ENCODE measurements at places on chromosomes 16 and 17. TPM values are rescaled to one million over a fixed set of nuclear protein-coding genes. Genes with fewer than 3 reads are reported as not detected.

EPN3 gene
- 0.23 TPM for total RNA-seq

CCDC40 gene
- 14.3 TPM for total RNA-seq

ABCC12 gene
- 0.46 TPM for total RNA-seq

NHLRC4 gene
- 0.69 TPM for total RNA-seq

SLC5A11 gene
- not detected for total RNA-seq

KLHL10 gene
- total RNA-seq, result not detected

KIAA0753 gene
- 33.7 TPM for total RNA-seq

SNX20 gene
- total RNA-seq, result 0.46 TPM

GGNBP2 gene
- total RNA-seq, result 70.8 TPM

C17orf50 gene
- total RNA-seq, result not detected

ELOB gene
- 158 TPM for total RNA-seq

EFCAB5 gene
- 1.6 TPM for total RNA-seq

SPAG7 gene
- 40.4 TPM for total RNA-seq

NDE1 gene
- 10.6 TPM for total RNA-seq

TSPAN10 gene
- total RNA-seq, result 0.23 TPM

SLC5A10 gene
- total RNA-seq, result not detected

TMEM238L gene
- total RNA-seq, result not detected

FOXL1 gene
- total RNA-seq, result 1.2 TPM

TMEM92 gene
- not detected for total RNA-seq

NPIPA8 gene
- 4.8 TPM for total RNA-seq

SMIM5 gene
- 1.4 TPM for total RNA-seq

ATMIN gene
- 84.9 TPM for total RNA-seq

PPP1R9B gene
- total RNA-seq, result 59.7 TPM

KIF18B gene
- 1.4 TPM for total RNA-seq

ABCA9 gene
- total RNA-seq, result 8.8 TPM

FOXO3B gene
- 11.8 TPM for total RNA-seq

NRN1L gene
- not detected for total RNA-seq

SEZ6 gene
- 31.1 TPM for total RNA-seq

OTOA gene
- total RNA-seq, result 0.69 TPM

KRTAP3-1 gene
- not detected for total RNA-seq

FBXO39 gene
- total RNA-seq, result not detected

USP36 gene
- 15.0 TPM for total RNA-seq

AIPL1 gene
- total RNA-seq, result 0.23 TPM

MYLK3 gene
- 5.5 TPM for total RNA-seq

MEIOB gene
- total RNA-seq, result 1.8 TPM

HSD17B1 gene
- total RNA-seq, result 0.92 TPM

CDYL2 gene
- 24.9 TPM for total RNA-seq

MYH1 gene
- not detected for total RNA-seq

SMPD3 gene
- total RNA-seq, result 69.0 TPM

NGFR gene
- total RNA-seq, result 6.5 TPM

PEMT gene
- total RNA-seq, result 28.4 TPM

CLEC10A gene
- not detected for total RNA-seq

Data from diencephalon (tissue), 1 donor.